Stimulated activated CD4-positive, alpha-beta T cell treated with anti-CD3 and anti-CD28 coated beads, Interleukin-2, amount 100 ng/mL, for 4 hours (primary cell): ENCODE measurements at places on chromosomes 6 and 20.

DNA sequence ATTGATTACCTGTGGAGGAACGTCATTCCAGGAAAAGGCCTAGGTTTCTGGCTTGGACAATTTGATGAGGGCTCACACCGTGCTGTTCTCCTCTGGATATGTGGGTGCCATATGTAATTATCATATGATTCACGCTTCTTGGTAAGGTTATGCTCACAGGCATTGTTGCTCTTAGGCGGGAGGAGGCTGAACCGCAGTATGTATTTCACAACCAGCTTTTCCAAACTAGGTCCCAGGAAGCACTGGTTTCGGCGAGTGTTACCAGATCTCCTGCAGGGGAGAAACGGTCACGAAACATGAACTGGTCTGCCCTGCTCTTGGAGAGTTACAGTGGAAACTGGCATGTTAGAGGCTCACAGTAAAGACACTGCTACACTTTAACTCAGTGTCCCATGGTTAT is 793 bp upstream of the FAM50B start:
- DNase-seq, result no peak

GRCh38 chr6:111591370-111591900 is 14.2 kb downstream of the TRAF3IP2 start:
- DNase-seq, result no peak

DNA sequence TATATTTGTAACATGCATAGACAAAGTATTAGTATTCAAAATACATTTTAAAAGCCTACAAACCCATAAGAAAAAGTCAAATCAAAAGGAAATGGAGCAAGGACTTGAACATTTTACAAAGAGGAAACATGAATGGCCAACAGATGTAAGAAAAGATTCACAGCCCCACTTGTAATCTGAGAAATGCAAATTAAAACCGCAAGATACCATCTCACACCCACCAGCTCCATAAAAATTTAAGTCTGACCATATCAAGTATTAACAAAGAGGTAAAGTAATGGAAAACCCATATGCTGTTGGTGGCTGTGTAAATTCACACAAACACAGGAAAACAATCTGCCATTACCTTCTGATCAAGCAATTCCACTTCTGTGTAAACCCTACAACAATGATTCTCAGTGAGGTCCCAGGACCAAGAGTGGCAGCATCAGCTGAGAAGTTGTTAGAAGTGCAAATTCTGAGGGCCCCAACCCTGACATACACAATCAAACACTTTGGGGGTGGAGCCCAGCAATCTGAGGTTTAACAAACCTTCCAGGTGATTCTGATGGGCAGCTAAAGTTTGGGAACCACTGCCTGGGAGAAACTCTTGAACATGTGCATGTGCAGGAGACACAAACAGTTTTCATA is 30.9 kb downstream of the BCL2L1 start:
- no peak for DNase-seq

GRCh38 chr6:100342830-100343229 is 121.9 kb downstream of the SIM1 start:
- no peak for DNase-seq

DNA sequence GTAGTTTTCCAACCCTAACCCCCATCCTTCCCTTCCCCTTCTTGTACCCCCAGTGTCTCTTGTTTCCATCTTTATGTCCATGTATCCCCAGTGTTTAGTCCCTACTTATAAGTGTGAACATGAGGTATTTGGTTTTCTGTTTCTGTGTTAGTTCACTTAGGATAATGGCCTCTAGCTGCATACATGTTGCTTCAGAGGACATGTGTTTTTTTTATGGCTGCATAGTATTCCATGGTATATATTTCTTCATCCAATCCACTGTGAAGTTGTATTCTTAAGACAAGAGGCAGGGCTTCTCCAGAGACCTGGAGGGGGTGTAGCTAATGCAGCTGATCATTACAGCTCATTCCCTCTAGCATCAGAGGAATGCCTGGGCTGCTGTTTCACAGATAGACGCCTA is 4.2 kb downstream of the DNAH8 start:
- no peak for DNase-seq

- no peak for DNase-seq
Measured at GRCh38 chr6:107820338-107821261, 3.5 kb downstream of the SCML4 start.

DNA sequence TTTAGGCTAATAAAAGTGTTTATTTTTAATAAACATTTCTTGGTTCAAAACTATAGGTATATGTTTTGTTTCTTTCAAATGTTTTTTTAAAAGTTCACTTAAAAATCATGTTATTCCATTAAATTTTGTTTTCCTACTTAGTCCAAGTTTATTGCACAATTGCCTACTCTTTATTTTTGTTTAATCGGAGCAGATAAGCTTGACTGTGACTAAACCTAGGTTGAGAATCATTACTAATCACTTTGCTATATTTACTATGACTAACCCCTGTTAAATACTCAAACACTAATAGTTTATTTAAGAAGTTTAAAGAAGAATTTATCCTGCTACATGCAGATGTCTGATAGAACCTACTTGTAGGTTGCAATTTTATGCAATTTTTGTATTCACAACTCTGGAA is 18.8 kb downstream of the MAP3K4 start:
- no peak for DNase-seq
